ENCODE measurements at places on chromosomes 6 and 20.

GRCh38 chr20:5920581-5920980, 29.8 kb downstream of the TRMT6 start:
- no peak for DNase-seq

- DNase-seq: no peak
These were observed 58.2 kb downstream of the NEDD9 start for GRCh38 chr6:11174242-11174611.

DNA sequence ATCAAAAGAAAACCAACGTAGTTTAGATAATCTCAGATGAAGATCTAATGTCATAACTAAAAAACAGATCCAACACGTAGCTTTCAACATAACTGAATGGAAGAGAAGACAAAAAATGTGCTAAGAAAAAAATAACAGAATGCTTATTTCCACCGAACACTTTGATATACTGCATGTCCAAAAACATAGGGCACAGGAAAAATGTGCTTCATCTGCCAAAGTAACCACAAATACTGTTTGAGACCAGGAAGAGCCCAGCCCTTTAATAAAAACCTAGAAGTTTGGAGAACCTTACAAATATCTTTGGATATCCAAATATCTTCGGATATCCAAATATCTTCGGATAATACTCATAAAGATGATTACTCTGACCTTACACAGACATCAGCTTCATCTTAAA, 19.8 kb downstream of the LAMA4 start:
- no peak for DNase-seq

- no peak for DNase-seq
These were observed 57.7 kb downstream of the CLVS2 start for GRCh38 chr6:123053602-123054225.

- no peak for DNase-seq
These were observed 227.2 kb downstream of the EPM2A start for GRCh38 chr6:145508107-145508506.

DNA sequence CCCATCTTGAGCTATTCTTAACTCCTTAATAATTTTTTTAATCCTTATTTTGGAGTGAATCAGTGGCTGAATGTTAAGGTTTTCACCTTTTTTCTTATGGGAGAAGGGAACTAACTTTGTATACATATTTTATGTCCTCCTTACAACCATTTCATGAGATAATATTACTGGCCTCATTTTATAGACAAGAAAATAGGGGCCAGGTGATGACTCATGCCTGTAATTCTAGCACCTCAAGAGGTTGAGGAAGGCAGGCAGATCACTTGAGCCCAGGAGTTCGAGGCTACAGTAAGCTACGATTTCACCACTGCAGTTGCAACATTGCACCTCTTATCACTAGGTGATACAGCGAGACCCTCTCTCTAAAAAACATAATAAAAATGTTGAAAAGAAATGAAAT, 128.7 kb downstream of the TMEM242 start:
- no peak for DNase-seq

GRCh38 chr6:148306286-148306685, 36.4 kb upstream of the SASH1 start:
- DNase-seq: no peak

- no peak for DNase-seq
These were observed 46.5 kb downstream of the NOL7 start for GRCh38 chr6:13661647-13662046.

GRCh38 chr6:105603788-105604586, 201.1 kb upstream of the PREP start:
- DNase-seq: no peak

GRCh38 chr6:111633822-111634221, 28.1 kb upstream of the TRAF3IP2 start:
- DNase-seq: no peak

- no peak for DNase-seq
These were observed 11.1 kb upstream of the HTR1B start for GRCh38 chr6:77474286-77474956.

GRCh38 chr6:11210386-11211138, 21.9 kb downstream of the NEDD9 start:
- DNase-seq: no peak

DNA sequence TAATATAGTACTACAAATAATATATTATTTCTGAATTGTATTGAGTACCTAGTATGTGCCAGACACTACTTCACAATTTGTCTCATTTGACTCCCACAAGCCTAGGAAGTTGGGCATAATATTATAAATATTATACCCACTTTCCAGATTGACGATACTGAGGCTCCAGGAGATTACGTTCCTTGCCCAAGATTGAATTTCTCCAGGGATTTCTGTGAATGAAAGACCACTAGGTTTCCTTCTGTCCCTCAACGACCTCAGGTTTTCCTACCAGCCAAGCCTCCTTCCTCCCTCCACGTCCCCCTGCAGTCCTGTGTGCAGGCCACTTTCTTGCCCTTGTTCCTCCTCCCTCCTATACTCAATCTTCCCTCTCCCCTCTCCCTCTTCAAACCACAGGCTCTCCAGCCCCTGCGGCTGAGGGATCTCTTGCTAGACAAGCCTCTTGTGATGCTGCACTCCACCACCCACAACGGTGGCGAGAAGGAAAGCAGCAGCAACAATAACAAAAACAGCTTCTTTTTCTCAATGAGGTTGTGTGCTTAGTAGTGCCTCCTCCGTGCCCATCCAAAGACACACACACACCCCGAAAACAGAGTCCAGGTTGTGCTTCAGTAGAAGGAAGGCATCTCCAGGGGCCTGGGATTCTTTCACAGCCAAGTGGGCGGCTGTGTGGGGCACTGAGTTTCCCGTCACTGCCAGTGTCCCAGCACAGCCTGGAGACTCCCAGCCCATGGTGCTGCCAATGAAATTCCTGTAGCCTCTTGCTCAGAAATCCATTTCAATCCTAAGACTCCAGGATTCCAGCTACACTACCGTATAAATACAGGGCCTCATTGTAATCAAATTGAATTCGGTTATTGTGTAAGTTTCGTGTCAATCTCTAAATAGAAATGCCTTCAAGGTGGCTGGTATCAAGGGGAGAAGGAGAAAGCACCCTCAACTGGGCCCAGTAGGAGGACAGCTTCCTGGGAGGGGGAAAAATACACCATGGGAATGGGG, 94.4 kb downstream of the NCR2 start:
- DNase-seq: no peak

DNA sequence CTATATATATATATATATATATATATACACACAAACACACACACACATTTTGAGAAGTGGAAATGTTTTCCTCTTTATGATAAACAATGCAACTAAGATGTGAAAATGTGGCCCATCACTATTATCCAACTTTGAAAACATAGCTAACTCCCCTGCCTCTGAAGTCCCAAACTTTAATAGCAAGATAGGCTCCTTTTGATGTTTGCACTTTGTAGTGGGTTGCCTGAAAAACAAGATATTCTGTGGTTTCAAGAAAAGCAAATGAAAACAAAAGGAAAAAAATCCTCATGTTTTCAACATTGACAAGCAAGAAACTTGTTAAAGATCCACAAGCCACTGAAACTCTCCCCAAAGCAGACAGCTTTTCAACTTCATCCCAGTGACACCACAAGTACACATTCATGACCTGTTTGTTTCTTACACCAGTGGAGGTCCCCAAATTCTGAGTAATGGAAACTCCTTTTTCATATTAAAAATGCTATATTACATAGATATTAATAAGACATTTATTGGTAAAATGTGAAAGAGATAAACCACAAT, 90.0 kb downstream of the IPCEF1 start:
- no peak for DNase-seq

DNA sequence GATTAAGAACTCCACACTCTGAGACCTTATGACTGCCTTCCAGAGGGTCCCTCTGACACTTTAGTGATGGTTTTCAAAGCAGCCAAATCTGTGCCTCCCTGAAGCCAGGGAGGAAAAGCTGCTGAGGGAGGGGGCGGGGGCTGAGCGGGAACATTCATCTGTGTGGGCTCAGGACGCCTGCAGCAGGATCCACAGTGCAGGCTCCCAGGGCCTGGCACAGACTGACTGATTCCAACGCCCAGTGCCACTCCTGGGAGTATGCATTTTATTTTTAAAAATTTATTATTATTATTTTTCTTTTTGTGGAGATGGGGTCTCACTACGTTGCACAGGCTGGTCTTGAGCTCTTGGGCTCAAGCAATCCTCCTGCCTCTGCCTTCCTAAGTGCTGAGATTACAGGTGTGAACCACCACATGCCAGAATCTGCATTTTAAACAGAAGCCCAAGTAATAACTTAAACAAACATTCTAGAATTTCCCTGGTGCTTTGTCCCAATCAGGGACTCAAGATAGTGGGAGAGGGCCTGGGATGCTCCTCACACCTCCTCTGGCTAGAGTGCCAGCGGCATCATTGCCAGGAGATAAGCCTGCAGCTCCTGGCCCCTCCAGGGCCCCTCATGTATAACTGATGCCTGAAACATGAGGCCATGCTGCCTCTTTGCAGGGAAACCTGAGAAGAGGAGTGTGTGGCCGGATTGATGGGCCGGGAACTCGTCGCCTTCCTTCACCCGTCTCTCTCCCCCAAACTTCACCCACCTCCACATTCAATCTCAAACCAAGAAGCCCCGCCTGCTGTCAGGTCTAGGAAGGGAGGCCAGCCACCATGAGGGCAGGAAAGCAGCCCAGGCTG, 438 bp upstream of the TMC2 start:
- no peak for DNase-seq

- DNase-seq: no peak
These were observed 210.8 kb downstream of the ARHGAP18 start for GRCh38 chr6:129498950-129499842.

DNA sequence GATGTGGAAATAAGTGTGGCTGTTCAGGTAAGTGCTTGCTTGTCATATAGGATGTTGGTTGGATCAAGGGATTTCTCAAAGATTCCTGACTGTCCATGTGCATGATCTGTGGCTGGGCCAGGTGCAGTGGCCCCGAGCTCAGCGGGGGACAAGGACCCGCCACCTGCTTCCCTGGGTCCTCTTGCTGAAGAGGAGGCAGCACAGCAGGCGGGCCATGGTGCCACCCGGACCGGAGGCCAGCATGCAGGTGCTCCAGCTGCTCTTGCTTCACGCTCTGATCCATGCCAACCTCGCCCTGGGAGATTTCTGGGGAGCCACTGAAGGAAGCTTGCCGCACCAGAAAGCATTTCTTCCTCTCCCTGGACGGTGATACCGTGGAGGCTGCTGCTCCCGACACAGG, 173.8 kb downstream of the HIVEP2 start:
- DNase-seq: no peak

DNA sequence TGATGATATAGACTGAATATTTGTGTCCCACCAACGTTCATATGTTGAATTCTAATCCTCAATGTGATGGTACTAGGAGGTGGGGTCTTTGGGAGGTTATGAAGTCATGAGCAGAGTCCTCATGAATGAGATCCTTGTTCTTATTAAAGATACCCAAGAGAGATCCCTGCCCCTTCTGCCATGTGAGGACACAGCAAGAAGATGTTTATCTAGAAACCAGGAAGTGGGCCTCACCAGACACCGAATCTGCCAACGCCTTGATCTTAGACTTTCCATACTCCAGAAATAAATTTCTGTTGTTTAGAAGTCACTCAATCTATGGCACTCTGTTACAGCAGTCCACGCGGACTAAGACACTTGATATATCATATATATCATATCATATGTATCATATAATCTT, 67.7 kb upstream of the GCM1 start:
- DNase-seq: no peak

- no peak for DNase-seq
These were observed 19.7 kb downstream of the NRSN1 start for GRCh38 chr6:24145690-24146131.

- DNase-seq: no peak
These were observed 329.8 kb upstream of the SOX4 start for GRCh38 chr6:21263531-21264287.

- no peak for DNase-seq
These were observed 861.2 kb upstream of the EYS start for GRCh38 chr6:66568271-66568670.

- DNase-seq: no peak
These were observed 17.5 kb upstream of the EFCAB8 start for GRCh38 chr20:32841174-32841573.

GRCh38 chr6:157586088-157586414, 205.1 kb downstream of the ZDHHC14 start:
- DNase-seq: no peak

DNA sequence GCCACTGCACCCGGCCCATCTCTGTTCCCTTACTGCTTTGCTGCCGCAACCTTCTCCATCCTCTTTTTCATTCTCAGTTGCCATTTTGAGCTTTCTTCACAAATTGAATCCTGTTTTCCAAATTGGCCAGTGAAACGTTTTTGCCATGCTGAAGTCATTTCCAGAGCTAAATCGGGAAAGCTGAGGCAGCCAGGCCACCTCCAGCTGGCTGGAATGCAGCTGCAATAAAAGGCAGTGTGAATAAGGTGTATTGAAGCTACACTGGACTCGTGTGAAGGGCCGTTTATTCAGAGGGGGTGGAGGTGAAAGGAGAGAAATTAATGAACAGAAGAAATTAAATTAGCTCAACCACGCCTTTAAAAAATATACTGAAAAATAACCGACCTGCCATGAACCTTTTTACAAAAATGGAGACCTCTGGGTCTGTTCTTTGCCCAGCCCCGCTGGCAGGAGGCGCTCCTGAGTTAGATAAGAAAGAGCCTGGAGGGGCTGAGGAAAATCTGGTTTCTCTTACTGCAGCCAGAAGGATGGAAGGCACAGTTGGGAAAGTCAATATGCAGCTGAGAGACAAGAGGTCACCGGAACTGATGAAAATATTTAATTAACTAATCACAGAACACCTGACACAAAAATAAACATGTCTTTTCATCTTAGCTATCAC, 283.9 kb downstream of the FOXC1 start:
- DNase-seq: no peak

DNA sequence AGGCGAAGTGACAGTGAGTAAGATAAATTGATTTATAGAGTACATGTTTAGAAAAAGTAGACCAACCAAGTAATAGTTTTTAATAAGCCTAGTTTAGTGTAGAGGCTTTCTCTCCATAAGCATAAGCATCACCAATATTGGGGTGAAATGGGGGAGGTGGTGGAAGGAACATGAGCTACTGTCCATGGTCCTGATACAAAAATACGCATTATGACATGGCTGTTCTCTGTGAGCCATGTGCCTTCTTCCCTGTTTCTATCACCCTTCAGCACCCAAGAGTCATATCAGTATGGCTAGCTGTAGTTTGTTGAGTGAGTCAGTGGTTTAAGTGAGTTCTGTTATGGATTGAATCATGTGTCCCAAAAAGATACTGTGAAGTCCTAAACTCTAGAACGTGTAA, 150.8 kb downstream of the EDN1 start:
- no peak for DNase-seq

GRCh38 chr20:53872561-53873229, 197.7 kb downstream of the BCAS1 start:
- no peak for DNase-seq

- peak; percentile 14 for DNase-seq
These were observed 5.2 kb downstream of the SLC35D3 start for GRCh38 chr6:136927292-136927691.

GRCh38 chr6:126134491-126134890, 148.2 kb downstream of the TRMT11 start:
- DNase-seq: no peak

Data from GM12891 (cell line).